ENCODE measurements at places on chromosomes 7 and 10.
A peak's percentile ranks its signal among the peaks of the same experiment; 100 is the strongest.

DNA sequence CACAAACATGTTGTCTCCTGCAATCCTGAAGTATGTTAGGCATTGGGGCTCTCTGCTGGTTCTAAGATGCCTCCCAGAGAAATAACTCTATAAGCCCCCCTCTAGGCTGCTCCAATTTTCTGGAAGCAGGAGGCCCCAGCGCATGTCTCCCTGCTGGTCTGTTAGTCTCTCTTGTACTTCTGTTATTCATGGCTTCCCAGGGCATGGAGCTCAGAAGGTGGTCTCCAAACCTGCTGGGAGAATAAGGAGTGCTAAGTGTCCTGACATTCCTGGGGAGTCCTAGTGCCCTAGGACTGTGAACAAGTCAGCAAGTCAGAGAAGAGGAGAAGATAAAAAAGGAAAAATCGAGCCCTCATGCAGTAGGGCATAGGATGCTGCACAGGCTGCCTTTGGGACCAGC is 70.5 kb upstream of the EFCAB10 start:
- DNase-seq, result no peak

- DNase-seq, result no peak
These were observed 9.3 kb downstream of the NOD1 start for GRCh38 chr7:30469303-30469702.

GRCh38 chr7:16609842-16610450 is 35.6 kb downstream of the ANKMY2 start:
- no peak for DNase-seq

DNA sequence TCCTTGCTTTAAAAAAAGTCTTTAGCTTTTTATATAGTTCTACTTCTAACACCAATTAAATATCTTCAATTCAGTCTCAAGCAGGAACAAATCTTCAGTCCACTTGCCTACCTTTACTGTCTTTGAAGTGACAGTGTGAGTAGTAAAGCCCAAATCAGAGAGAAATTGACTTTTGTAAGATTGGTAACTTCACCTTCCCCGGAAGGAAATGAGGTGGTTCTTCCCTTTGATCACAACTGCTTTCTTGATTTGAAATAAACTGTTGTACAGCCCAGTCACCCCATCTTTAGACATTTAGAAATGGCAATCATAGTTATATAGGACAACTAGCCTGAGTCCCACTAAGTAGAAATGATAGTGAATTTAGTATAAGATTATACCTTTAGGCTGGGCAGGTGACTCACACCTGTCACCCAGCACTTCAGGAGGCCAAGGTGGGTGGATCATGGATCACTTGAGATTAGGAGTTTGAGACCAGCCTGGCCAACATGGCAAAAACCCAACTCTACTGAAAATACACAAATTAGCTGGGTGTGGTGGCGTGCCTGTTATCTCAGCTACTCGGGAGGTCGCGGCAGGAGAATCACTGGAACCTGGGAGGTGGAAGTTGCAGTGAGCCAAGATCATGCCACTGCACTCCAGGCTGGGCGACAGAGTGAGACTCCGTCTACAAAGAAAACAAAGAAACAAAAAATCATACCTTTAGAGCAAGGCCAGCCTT is 4.7 kb downstream of the FAS start:
- DNase-seq, result no peak

GRCh38 chr7:140403878-140404564 is at the start of gene RAB19:
RAB19 (plus strand) TSS chr7:140404058; CDS start chr7:140407647, 3,589 bp downstream.
- DNase-seq, result peak; percentile 50

DNA sequence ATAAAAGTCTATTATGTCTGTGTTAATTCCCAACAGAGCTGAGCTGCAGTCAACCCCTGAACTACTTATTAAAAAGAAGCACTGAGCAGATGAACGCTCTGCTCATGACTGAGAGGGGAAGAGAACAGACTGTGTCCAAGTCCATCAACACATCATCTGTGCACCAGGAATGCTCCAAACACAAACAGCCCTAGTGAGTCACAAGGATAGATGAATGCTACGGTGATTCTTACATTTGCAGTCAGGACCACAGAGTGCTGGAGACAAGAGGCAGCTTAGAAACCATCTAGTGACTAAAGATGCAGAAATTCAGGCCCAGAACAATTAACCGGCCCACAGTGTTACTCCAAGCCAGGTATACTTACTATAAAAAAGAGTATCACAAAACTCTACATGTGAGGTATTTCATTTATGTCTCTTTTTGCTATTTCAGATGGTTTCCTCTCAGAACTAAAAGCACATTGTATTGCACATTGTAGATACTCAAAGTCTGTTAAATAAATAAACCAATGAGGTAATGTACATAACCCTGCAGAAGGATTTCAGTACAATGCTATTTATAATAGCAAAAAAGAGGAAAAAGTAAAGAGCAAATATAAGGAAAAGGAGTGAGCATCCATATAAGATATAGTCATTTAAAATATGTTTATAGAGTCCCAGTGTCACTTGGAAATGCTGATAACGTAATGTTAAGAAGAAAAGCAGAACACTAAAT is 159.2 kb downstream of the KCNMA1 start:
- no peak for DNase-seq

GRCh38 chr7:70460562-70460961 is 671.4 kb upstream of the GALNT17 start:
- DNase-seq, result no peak

GRCh38 chr10:110437761-110438341 is 59.9 kb upstream of the DUSP5 start:
- DNase-seq, result no peak

GRCh38 chr10:6283655-6284054 is 80.9 kb downstream of the PFKFB3 start:
- no peak for DNase-seq

- DNase-seq, result no peak
These were observed 7.3 kb upstream of the CABCOCO1 start for GRCh38 chr10:61655335-61655851.

DNA sequence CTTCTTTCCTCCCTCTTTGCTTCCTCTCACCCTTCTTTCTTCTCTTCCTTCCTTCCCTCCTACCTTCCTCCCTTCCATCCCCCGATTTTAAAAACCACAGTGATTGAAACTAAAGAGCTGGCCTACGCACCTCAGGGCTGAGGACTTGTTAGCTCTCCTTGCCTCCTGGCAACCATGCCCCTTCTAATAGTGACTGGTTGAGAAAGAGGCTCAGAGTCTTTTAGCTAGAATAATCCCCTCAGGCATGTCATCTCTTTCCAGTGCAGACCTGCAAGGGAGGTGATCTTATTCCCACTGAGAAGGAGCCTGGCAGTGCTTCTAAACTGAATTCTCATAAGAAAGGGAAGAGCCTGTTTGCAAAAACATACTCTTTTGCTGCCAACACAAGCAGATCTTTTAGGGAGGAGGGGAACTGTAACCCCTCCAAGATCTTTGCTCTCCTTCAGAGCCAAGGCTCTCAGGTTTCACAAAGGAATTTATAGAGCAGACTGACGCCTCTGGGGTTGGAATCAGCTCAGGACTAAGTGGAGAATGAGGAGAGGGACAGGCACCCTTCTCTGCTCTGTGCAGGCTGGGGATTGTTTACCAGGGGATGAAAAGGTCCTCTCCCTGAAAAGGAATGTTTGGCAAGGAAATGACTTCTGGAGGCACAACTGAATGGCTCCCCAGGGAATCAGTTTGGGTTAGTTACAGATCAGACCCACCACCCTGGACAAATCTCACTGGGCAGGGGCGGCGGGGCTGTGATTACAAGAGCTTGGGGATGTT is 9.4 kb upstream of the ANKRD1 start:
- DNase-seq, result no peak

GRCh38 chr7:1802899-1803298 is 132.8 kb downstream of the ELFN1 start:
- DNase-seq, result no peak

- DNase-seq, result no peak
These were observed 69.8 kb upstream of the AGR3 start for GRCh38 chr7:16951483-16952080.

DNA sequence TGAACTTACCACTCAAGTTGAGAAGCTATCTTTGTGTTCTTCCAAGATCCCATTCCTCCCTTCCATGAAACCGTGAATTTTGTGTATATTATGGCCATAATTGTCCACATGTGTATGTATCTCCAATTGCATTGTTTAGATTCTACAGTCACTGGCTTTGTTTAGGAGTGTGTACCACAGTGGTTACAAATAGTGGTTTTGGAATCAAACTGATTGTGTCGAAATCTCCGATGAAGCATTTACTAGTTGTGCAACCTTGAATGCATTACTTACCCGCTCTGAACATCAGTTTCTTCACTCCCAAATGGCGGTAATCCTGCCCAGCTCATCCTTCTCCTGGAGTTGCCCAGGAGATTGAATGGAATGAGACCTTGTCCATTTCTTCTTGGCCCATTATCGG is 145.0 kb upstream of the ZNF32 start:
- DNase-seq, result no peak

Measured in COR-L47 (cell line).